Neural crest cell (in vitro differentiated cells): ENCODE measurements at places on chromosomes 3 and 15. TPM values are rescaled to one million over a fixed set of nuclear protein-coding genes. Genes with fewer than 3 reads are reported as not detected.

DNA sequence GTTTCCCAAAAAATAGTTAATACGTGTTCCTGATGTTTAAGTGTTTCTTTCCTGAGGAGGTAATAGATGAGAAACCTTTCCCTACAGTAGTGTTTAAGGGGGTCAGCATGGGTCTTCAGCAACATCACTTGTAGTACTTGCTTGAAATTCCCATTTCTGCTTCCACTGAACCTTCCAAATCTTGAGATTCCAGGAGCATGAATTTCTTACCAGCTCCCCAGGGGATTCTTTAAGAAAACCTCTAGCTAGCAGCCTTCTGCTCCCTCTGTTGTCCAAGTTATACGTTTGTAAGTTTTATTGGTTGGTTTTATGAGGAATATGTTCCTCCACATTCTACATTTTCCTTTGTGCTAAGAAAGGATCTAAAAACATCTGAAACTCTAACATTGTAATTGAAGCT is 38.2 kb upstream of the ACP3 start:
- DNase-seq: no peak

DNA sequence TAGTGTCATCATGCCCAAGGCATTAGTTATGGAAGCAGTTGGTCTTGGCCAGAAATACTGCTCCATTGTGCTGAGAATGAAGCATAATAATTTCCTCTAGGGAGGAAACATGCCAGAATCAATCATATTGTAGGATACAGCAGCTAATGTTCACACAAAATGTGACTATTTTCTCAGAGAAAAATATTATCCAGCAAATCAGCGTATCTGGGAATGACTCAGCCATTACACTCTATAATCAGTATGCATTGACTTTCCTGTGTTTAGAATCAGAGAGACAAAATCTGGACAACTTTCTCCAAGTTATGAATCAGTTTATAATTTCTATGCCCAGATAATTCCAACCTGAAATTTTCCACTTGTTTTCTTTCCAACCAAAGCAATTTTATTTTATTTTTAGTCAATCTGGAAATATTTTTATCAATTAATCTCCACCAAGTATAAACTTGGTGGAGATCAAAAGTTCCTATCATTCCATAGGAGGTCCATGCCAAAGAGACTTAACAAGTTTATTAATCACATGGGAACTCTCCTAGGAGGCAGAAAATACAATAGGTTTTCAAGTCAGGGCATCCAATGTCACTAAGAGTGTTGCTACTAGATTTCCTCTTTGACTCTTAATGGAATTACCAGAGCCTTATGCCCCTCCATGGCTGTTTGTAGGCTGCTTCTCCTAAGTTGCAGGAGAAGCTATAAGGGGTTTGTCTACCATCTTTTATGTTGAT is 36.4 kb downstream of the SUCNR1 start:
- no peak for DNase-seq

Gene SLC15A2
- 1.2 and 1.4 TPM in 2 replicates for total RNA-seq

DNA sequence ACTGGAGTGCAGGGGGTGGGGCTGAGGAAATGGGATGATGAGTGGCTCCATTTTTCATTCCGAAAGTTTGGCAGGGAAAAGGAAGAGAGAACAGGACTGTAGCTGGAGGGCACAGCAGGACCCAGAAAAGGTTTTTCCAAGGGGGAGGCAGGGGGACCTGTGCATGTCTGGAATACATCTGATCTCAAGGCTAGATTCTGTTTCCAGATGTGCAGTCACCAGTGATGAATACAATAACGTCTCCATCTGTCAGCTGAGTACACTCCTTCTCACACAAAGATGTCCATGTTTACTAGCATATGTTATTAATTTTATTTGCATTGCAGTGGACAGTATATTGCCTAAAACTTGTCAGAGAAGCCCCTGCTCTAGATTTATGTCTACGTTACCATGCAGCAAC is 39.9 kb upstream of the PRTG start:
- no peak for DNase-seq

Gene TM2D3
- total RNA-seq: 50.7 and 54.2 TPM in 2 replicates

GRCh38 chr15:72169921-72170611 is 27.5 kb downstream of the GRAMD2A start:
- DNase-seq: no peak

- DNase-seq: no peak
These were observed 97.6 kb upstream of the ALDH1A3 start for GRCh38 chr15:100781961-100782530.

- no peak for DNase-seq
These were observed 53.6 kb upstream of the CGNL1 start for GRCh38 chr15:57322602-57323250.

- no peak for DNase-seq
These were observed 5.8 kb downstream of the SQOR start for GRCh38 chr15:45640616-45641015.

- DNase-seq: no peak
These were observed 312.7 kb downstream of the TLE3 start for GRCh38 chr15:69784798-69785566.

Gene CPEB1
- total RNA-seq: 0.72 and 0.84 TPM in 2 replicates

Gene CCR8
- not detected in 2 replicates for total RNA-seq

- DNase-seq: no peak
These were observed 404.3 kb downstream of the AGBL1 start for GRCh38 chr15:86483936-86484335.

DNA sequence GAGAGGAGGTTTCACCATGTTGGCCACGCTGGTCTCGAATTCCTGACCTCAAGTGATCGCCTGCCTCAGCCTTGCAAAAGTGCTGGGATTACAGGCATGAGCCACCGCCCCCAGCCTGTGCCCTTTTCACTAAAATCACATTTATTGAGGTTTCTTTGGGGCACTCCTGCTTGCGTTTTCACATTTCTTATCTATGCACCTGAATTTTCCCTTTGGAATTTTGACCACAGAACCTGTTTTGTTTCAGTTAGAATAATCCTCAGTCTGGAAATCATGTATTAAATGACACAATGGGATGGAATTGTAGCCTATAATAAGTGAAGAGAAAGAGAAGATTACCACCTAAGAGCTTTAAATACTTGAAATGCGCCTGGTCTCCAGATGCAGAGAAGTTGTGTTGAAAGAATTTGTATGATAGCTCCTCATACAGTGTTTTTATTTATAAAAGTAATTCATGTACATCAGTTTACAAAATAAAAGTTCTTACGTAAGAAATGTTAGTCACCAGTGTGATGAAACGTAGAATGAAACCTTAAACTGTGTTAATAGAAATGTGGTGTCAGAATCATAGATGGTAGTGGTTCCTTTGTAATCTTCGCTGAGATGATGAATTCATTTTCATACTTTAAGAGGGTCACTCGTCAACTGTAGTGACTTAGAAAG is 107.0 kb downstream of the TCF12 start:
- DNase-seq: no peak

Gene C3orf85
- not detected in 2 replicates for total RNA-seq

GRCh38 chr15:86773736-86774135 is 694.1 kb downstream of the AGBL1 start:
- DNase-seq: no peak
